ENCODE measurements at places on chromosomes 5 and 9.

DNA sequence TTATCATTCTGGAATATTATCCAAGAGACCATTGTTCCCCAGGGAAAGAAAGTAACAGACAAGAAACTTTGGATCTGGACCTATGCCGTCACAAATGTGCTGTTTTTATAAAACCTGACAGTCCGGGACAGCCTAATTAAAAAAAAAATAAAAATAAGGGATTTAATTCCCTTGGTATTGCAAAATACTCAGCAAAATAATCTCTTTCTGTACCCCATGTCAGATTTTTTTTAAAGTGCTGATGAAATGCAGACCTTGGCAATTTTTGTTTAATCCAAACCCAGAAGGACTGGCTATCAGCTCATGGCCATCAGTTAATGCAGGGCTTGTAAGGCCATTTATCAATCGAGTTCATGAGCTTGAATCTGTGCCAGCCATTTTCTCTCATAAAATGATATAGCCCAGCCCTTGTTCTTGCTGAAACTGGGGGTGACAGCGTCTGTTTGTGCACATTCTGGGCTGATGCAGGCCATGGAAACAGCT lies 162.7 kb upstream of the S1PR3 start:
- DNase-seq = no peak

DNA sequence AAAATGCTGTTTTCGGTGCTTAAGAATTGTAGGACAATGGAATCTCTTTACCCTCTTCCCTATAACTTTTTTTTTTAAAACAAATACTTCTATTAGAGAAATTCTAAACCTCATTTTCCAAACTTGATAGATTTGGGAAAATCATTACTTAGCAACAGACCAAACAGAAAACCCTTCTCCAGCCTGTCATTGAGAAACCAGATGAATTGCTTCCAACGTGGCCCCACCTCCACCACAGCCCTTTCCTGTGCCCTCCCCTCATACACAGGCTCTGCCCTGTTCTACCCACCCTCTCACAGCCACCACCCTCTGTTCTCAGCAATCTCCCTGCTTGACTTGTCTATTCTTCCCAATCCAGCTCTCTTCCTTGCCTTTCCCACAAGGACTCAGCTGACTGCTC lies 221.2 kb downstream of the DMRT2 start:
- DNase-seq = no peak

DNA sequence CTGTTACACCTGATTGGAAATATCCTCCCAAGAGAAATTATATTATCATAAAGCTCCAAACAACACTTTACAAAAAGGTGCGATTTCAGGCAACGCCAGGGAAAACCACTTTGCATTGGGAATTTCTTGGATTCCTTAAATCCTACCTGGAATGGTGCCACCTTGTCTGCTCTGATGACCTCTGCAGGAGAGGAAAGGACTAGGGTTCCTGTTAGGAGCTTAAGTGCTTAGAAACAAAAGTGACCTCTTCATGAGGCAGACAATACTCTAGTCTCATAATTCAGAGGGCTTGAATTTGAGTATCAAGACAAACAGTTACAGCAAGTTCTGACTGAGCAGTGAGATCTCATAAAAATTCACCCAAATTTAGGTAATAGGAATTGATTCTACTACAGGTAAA lies 33.9 kb upstream of the GLIS3 start:
- no peak for DNase-seq

- DNase-seq = no peak
These were observed 140.1 kb downstream of the COX7C start for GRCh38 chr5:86757824-86758223.

GRCh38 chr5:155649666-155650065 lies 636.1 kb downstream of the KIF4B start:
- no peak for DNase-seq

- DNase-seq = no peak
These were observed 63.1 kb downstream of the RCL1 start for GRCh38 chr9:4855841-4856240.

GRCh38 chr5:84724683-84725082 lies 340.0 kb upstream of the EDIL3 start:
- DNase-seq = no peak

- DNase-seq = no peak
These were observed 92.3 kb upstream of the SPATA31C2 start for GRCh38 chr9:88230612-88231011.

- no peak for DNase-seq
These were observed 568.5 kb upstream of the RIOK2 start for GRCh38 chr5:97751540-97751939.

- DNase-seq = no peak
These were observed 253.4 kb upstream of the ANKH start for GRCh38 chr5:15124871-15125568.

DNA sequence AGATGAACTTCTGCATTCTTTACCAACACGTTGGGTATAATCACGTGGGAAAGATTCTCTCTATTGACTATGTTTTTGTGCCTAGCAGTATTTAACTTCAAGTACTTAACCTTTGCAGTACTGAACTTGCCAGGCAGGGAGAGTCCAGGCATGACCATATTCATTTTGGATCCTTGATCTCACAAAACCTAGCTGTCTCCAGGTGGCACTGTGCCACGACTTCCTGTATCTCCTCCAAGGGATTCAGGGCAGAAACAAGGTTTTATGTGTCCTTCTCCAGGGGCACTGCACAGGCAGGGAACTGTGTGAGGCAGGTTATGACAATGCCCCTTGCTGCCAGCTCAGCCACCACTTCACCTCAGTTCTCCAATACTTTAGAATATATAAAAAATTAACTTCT lies 11.7 kb upstream of the IFNA5 start:
- no peak for DNase-seq

- no peak for DNase-seq
These were observed 24.6 kb downstream of the SERINC5 start for GRCh38 chr5:80231243-80231642.

GRCh38 chr5:35679357-35679756 lies 61.7 kb downstream of the SPEF2 start:
- DNase-seq = no peak

GRCh38 chr9:30243467-30243866 lies 2141.0 kb upstream of the ACO1 start:
- DNase-seq = no peak

DNA sequence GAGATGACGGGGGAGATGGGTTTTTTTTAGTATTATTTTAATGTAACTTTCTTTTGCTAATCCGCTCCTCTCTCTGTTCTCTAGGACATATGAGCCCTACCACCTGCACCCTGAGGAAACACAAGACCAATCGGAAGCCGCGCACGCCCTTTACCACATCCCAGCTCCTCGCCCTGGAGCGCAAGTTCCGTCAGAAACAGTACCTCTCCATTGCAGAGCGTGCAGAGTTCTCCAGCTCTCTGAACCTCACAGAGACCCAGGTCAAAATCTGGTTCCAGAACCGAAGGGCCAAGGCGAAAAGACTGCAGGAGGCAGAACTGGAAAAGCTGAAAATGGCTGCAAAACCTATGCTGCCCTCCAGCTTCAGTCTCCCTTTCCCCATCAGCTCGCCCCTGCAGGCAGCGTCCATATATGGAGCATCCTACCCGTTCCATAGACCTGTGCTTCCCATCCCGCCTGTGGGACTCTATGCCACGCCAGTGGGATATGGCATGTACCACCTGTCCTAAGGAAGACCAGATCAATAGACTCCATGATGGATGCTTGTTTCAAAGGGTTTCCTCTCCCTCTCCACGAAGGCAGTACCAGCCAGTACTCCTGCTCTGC lies 4.8 kb downstream of the MSX2 start:
- no peak for DNase-seq

Data from T-helper 1 cell (primary cell).